ENCODE measurements at places on chromosomes 3 and 15.

- no peak for DNase-seq
Observed at GRCh38 chr3:184659797-184660301, 52.0 kb downstream of the MAGEF1 start.

DNA sequence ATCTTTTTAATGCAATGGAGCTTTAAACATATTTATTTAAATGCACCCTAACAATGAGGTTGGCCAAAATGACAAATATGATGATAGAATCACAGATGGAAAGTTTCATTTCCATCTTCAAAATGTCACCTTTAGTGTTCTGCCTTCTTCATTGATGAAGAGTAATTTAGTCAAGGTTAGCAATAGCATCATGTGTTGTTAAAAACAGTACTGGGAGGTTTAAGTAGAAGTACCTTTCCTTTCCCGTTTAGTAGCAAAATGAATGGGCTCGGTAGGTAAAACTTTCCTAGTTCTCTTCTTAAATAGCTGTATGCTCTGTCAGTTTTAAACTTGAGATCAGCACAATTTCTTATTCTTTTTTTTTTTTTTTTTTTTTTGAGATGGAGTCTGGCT is 35.1 kb downstream of the EIF2AK4 start:
- DNase-seq: no peak

GRCh38 chr3:188342991-188343732 is 189.2 kb downstream of the LPP start:
- DNase-seq: no peak

GRCh38 chr3:186105543-186105942 is 3.3 kb downstream of the ETV5 start:
- no peak for DNase-seq

GRCh38 chr3:126394179-126394976 is at the start of gene CFAP100:
Gene CFAP100, plus strand, starts transcription at chr3:126394909. Its CDS starts 1,092 bp downstream, at chr3:126396001.
- DNase-seq: no peak

DNA sequence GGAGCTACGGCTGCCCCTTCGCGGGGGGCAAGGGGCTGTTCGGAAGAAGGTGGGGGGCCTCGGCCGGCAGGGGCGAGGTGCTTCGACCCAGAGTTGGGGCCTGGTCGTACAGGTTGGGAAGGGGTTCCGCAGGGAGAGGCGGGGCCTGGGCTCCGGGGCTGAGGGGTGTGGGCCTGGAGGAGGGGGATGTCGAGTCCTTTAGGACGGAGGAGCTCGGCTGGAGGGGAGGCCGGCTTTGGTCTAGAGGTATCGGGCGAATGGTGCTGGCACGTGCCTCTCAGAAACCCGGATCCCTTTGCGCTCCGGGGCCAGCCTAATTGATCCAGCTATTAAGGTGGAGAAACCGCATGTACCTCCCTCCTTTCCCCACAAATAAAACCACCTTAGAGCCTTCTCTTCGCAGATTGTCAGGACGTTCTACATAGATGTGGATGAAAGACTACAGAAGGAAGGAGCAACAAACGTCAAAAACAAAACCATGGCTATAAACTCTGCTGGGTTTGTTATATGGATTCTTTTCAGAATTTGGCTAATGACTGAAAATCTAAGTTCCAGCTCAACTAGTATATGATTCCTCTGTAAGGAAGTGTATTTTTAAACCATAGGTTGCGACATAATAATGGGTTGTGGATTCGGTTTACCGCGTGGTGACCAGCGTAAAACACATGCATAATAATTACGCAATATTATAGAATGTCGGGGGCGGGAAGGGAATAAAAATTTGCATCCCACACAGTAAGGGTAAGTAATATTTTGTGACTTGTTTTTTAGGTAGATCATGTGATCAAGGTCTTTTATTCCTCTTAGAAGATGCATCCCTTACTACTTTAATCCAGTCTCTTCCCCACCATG is 644 bp upstream of the NGLY1 start:
- no peak for DNase-seq

DNA sequence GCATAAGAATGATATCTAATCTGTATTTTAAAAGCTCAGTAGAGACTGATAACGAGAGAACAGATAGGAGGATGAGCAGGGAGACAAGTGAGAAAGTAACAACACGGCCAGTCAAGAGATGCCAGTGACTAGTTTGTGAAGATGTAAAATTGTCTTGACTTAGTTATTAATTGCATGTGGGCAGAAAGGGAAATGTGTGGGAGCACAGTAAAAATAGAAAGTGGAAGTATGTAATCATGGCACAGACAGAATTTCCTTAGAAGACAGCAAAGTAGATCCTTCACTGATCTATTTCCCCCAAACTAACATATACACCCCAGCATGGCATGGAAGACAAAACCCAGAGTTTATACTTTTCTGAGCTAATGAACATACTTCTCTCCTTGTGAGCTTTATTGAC is 344.5 kb downstream of the FGF12 start:
- DNase-seq: no peak

DNA sequence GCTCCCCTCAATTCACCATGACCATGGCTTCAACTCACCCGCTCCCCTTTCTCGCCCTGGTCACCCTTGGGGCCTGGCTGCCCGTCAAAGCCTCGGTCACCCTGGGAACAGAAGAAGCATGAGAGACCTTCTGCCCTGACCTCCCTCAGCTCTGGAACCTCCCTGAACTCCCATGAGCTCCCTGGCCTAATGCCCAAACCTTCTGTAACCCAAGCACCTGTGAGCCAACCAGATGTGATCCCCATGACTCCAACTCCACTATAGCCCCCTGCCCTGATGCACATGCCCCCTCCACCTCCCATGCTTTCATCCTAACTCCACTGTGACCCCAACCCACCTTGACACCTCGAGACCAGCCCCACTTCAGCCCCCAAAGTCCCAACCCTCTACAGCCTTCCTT is 3.5 kb upstream of the UCN2 start:
- DNase-seq: no peak

- no peak for DNase-seq
Observed at GRCh38 chr3:14959359-14959943, 12.1 kb downstream of the NR2C2 start.

GRCh38 chr3:150227839-150228238 is 180.3 kb upstream of the TSC22D2 start:
- no peak for DNase-seq

DNA sequence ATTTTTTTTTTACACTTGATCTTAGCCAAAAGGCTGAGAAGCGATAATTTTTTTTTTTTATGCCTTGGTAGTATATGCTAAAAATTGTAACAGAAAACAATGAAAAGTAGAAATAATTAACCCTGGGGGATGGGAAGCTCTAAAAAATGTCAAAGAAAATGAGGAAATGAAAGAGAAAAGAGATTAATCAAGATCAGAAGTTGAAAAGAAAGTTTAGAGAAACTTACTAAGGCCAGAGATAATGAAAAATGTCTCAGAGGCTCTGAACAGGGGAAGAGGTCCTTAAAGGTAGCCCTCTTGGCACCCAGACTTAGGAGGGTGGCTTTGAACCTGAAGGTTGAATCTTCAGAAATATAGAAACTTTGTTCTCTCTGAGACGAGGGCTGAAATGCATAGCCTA is 58.6 kb upstream of the ZBED2 start:
- DNase-seq: no peak

- DNase-seq: no peak
Observed at GRCh38 chr3:130480736-130481135, 36.2 kb upstream of the COL6A6 start.

GRCh38 chr3:72444656-72445223 is 403.5 kb downstream of the SHQ1 start:
- DNase-seq: no peak

- DNase-seq: no peak
Observed at GRCh38 chr15:45338417-45338816, 39.9 kb downstream of the GATM start.

GRCh38 chr3:36867810-36868209 is 77.0 kb downstream of the TRANK1 start:
- DNase-seq: no peak

DNA sequence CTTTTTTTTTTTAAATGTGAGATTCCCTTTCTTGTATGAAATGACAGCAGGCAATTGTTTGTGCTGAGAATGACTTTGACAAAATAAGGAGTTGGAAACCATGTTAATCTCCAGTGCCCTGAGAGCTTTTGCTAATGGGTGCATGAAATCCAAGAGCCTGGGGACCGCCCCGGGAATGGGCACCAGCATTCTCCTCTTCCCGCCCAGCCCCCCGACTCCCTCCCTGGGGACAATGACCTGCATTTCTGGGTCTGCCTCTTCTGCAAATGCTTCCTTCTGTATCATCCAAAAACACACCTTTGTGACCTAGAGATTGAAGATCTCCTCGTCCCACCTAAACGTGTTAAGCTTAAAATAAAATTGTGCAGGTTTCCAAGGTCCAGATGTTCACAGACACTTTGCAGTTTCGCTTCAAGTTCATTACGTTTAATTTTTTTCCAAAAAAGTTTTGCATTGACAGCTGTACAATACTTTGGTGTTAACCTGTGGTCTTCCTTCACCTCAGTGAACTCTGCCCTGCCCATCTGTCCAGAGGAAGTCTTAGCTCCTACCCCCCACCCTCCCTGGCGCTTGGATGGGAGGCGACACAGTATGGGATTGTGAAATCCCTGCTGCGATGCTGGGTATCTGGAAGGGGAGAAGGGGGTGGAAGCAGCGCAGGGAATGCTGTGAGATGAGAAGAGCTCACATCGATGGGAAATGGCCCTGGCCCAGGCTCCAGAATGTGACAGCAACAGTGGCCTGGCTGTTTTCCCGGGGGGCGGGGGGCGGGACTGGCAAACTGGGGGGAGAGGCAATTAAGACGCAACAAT is 50.1 kb downstream of the TLE3 start:
- no peak for DNase-seq

- peak; percentile 67 for DNase-seq
Observed at GRCh38 chr3:9302425-9303181, 53.2 kb upstream of the SRGAP3 start.

DNA sequence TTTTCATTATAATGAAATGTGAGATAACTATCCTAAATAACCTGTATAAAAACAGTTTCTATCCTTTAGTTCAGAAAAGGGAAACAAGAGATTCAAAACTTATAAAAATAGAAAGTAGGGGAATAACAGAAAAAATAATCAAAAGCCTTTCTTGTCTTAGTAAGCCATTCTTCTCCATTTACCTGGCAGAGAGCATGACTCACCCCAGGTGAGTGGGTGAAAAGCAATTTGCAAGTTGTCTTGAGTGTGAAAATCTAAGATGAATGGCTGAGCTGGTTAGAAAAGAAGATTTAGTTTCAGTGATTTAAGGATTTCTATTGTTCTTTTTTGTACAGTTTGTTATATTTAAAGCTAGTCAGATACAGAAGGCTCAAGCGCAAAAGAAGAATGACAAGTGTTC is 702.0 kb downstream of the GRM7 start:
- DNase-seq: no peak

DNA sequence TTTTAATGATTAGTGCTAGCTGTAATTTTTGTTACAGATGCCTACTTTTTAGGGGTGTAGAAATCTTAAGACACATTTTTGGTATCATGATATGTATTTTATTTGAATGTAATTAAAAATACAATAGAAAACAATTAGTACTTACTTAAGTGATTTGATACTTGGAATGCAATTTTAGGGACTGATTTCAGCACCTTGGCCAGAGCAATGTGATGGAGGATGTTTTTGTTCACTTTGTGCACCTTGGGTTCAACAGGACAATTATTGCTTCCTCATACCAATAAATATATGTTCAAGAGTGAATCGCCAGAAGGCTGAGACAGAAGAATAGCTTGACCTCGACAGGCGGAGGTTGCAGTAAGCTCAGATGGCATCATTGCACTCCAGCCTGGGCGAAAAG is 22.3 kb downstream of the GMNC start:
- DNase-seq: no peak

- DNase-seq: no peak
Observed at GRCh38 chr15:35771746-35772442, 225.9 kb upstream of the DPH6 start.

- no peak for DNase-seq
Observed at GRCh38 chr3:158488670-158489069, 82.3 kb upstream of the MLF1 start.

DNA sequence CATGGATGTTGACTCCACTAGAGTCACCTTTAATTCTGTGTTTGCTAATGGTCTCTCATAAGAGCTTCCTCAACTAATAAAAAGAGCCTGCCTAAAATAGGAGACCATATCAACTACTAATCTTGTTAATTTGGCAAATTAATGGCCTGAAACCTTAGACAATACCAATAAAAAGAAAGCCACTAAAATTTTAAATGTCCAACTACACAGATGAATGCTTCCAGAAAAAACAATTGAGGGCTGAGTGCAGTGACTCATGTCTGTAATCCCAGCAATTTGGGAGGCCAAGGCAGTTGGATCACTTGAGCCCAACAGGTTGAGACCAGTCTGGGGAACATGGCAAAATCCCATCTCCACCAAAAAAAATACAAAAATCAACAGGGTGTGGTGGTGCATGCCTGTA is 230.9 kb downstream of the NSUN3 start:
- DNase-seq: no peak

- DNase-seq: no peak
Observed at GRCh38 chr15:96334705-96335410, 4.4 kb downstream of the NR2F2 start.

DNA sequence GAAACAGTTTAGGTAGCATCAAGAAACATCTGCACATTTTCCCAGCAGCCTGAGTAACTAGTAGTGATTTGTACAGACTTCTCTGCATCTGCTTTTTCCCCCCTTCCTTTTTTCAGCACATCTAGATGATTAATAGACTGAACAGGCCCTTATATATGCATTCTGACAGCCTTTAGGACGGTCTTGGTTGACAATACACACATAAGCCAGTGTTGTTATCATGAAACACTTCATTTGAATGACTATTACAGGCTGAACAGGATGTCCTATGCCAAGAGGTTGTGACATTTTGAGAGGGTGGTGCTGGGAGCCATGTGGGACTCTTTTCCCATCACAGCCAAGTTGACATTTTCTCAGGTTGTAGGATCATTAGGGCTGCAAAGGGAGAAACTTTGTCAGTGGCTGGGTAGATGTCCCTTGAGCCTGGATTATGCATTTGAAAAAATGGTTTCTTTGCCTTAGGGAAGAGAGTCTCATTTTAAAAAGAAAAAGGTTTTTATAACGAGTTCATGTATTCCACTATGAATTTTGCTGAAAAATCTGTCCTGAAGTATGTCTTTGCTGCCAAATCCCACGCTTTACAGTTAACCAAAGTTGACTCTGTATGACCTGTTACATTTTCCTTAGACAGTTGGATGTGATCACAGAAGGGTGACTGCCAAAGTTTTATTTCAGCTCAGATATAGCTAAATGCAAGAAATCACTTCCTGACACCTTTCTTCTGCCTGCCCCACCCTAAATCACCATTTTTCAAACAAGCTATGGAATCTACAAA is 73.7 kb downstream of the FILIP1L start:
- DNase-seq: no peak

DNA sequence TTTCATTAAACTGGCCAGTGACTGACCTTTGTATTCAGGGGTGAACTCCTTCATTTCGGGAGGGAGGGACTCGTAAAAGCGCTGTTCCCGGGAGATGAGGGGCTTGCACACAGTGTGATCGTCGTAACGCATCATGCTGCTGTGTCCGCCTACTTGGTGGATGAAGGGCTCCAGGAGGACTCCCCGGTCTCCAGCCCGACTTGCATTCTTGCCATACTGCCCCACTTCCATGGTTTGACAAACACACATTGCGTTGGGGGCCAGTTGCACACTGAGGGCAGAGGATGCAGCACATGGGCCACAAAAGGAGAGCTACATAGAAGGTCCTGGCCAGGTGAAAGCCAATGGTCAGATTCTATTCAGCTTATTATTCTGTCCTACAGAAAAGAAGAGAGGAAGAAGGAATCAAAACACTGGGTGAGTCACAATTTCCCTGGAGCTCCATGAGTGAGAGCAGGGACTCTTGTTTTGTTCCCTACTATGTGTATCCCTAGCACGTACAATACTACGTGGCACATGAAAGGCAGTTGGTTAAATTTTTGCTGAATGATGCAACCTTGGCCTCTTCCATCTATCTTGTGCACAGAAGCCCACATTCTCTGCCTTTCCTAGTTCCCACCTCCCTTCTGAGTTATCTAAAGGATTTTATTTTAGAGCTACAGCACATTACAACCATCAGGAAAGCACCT is 24.2 kb upstream of the GMPPB start:
- DNase-seq: no peak
